DMS53 (cell line): ENCODE measurements at places on chromosomes 4 and X.

- DNase-seq: peak; percentile 14
Observed at GRCh38 chr4:131613824-131614216, 1535.3 kb upstream of the PCDH10 start.

DNA sequence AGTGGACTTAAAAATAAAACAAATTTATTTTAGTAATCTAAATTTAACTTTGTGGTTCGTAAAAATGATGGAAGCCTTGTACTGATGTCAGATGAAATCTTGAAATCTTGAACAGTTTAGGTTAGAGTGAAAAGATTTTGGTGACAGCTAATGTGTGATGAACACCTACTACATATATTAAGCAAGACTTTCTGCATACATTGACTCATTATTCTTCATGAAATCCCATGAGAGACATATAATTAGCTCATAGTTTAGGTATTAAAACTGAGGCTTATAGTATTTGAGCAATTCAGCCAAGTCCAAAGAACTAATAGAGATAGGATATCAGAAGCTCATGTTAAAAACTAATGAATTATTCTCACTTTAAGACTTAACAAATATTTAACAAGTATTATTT lies 66.9 kb upstream of the PCDH7 start:
- DNase-seq: no peak

- no peak for DNase-seq
Observed at GRCh38 chr4:107255114-107255513, 219.0 kb upstream of the DKK2 start.

GRCh38 chr4:3344104-3344503 lies 51.3 kb downstream of the RGS12 start:
- DNase-seq: no peak

DNA sequence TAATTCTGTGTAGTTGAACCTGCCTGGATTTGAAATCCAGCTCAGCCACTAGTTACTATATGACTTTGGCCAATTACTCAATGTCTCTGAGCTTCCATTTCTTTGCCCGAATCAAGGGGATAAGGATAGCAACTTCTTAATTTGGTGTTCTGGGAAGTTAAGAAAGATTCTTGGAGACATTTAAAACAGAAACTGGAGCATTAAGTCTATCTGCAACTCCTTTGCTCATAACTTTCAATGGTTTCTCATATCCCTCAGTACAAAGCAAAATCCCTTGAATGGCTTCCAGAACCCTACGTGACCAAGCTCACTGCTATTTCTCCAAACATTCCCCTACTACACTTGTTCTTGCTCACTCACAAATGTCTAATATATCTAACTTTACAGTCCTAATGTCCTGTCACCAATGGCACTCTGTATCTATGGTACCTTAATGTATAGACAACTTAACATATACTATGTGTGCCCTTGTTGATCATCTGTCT lies 849.1 kb upstream of the SLIT2 start:
- DNase-seq: no peak

GRCh38 chrX:7637066-7637465 lies 205.9 kb upstream of the VCX start:
- DNase-seq: no peak

GRCh38 chr4:38334791-38335190 lies 329.2 kb upstream of the KLF3 start:
- peak; percentile 71 for DNase-seq

- DNase-seq: no peak
Observed at GRCh38 chrX:109839694-109840567, 106.9 kb upstream of the ACSL4 start.

DNA sequence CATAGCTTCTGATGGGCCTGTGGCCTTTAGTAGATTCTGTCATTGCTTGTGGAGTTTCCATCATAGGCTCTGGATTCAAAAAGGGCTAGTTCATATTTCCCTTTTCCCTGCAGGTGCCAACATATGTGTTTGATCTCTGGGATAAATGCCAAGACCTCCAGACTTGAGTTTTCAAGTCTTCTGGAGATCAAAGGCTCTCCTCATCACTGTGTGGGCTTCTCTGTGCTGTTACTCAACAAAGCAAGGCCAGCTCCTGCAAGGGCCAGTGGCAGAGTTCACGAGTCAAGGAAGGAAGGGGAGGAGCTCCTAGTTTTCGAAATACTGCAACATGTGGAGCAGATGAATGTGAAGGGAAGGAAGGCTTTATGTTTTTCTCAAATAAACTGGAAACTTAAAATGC lies 62.7 kb upstream of the SCML1 start:
- DNase-seq: peak; percentile 45

GRCh38 chr4:82181789-82182188 lies 192.0 kb downstream of the HNRNPD start:
- no peak for DNase-seq

- peak; percentile 24 for DNase-seq
Observed at GRCh38 chr4:77045490-77045889, 30.3 kb downstream of the CCNI start.

- DNase-seq: no peak
Observed at GRCh38 chrX:14896273-14896672, 23.1 kb downstream of the MOSPD2 start.

- no peak for DNase-seq
Observed at GRCh38 chr4:168484626-168485025, 4.3 kb upstream of the DDX60L start.

GRCh38 chr4:160495356-160495755 lies 1392.5 kb downstream of the RAPGEF2 start:
- no peak for DNase-seq

DNA sequence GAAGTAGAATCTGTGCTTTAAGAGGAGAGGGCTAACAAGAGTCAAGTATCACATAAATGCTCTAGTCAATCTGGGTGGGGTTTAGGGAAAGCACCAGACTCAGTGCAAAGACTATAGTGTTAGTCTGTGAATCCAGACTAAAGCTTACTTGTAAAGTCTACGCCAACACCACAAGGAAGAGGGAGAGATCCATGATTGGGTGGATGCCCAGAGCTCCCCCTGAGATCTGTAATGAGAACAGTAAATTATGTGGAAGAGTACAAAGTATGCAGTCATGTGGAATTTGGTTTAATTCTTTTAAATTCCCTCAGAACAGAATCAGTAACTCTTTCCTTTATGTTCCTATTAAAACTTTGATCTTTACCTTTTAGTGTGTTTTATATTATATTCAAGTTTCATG lies 354.7 kb upstream of the SPANXN4 start:
- DNase-seq: no peak

- DNase-seq: no peak
Observed at GRCh38 chrX:103791228-103791627, 14.6 kb downstream of the PLP1 start.

DNA sequence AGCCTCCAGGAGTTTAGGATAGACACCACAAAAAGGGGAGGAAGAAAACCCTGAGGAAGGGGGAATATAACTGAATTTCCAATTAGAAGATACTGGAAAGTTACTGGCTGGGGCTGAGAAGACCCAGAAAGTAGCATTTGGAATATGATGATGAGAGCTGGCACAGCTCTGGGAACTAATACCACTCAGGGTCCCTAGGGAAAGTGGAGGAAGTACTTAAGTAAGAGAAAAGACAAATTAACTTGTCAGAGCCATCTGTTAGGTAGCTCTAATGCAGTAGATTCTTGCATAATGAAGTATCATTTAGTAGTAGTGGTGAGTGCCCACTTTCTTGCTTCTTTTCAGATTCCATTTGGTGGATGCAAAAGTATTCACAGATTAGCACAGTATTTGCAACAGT lies 90.8 kb upstream of the TSPAN5 start:
- DNase-seq: no peak

DNA sequence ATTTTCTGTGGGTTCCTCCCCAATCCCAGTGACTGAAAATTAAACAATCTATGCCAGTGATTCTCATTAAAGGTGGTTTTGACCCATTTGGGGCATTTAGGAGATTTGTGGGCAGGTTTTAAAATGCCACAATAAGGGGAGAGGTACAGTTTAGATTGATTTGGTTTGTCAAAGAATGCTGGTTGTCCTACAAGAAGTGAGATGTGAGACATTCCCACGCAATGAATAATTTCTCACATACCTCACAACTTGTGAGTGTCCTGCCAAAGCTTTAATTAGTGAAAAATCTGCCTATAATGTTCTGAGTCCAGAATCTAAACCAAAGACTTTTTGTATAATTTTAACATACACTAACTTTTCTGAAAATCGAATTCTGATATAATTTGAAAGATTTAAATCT lies 199.4 kb downstream of the MAPK10 start:
- no peak for DNase-seq

GRCh38 chr4:176792326-176793059 lies at the start of gene VEGFC:
TSS of gene VEGFC (minus strand) at chr4:176792922. CDS start at chr4:176792311, 611 bp downstream.
- peak; percentile 71 for DNase-seq

- DNase-seq: no peak
Observed at GRCh38 chrX:97155816-97156215, 272.1 kb downstream of the RPA4 start.

GRCh38 chr4:57926311-57926710 lies 816.1 kb upstream of the IGFBP7 start:
- peak; percentile 5 for DNase-seq

- DNase-seq: no peak
Observed at GRCh38 chr4:10237131-10237530, 120.5 kb upstream of the WDR1 start.

GRCh38 chr4:158999166-158999682 lies 103.7 kb upstream of the RAPGEF2 start:
- no peak for DNase-seq

DNA sequence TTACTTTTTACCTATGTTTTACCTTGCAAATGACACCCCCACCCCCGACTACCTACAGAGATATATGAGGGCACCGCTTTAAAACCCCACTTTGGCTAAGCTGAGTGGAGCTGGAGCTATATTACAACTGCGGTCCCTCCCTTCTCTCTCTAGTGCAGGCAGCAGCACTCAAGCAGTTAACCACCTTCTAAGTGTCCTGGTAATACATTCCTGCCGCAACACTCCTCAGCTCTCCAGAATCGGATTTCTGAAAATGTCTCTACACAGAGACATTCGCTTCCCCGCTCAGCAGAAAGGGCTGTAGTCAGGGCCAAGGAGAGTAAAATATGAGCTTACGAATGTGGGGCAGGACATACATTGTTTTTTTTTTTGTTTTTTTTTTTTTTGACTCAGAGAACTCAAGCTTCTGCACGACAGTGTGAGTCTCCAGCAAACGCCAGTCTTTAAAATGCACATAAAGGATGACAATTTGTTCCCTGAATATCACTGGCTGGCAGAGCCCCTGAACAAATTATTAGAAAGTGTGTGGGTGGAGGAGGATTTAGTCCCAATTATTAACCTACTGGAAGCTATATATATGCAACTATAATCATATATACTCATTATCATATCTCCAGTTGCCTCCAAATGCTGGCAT lies 287.0 kb upstream of the TET2 start:
- no peak for DNase-seq

- no peak for DNase-seq
Observed at GRCh38 chrX:139766545-139766983, 58.6 kb upstream of the MCF2 start.

DNA sequence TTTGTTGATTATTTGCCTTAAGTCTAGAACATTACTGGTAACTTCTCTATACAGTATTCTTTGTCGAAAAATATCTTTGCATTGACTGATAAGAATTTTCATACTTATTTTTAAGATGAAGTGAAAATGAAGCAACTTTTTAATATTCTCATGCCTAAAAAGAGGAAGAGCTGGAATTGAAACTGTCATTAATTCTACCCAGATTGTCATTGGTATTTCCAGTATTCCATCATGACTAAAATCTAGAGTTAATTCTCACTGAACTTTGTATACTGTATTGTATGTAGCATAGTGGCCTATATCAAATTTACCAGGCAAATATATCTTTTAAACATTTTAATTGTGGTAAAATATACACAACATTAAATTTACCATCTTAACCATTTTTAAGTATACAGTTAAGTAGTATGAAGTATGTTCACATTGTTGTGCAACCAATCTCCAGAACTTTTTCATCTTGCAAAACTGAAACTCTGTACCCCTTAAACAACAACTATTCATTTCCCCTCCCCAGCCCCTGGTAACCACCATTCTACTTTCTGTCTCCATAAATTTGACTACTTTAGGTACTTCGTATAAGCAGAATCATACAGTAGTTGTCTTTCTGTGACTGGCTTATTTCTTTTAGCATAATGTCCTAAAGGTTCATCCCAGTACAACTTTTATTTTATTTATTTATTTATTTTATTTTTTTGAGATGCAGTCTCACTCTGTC lies 24.3 kb upstream of the ZNF41 start:
- no peak for DNase-seq

GRCh38 chr4:110618581-110619462 lies 4.1 kb downstream of the PITX2 start:
- peak; percentile 6 for DNase-seq

GRCh38 chrX:30156880-30157560 lies 58.3 kb upstream of the MAGEB2 start:
- DNase-seq: no peak

GRCh38 chr4:44965435-44966095 lies 239.2 kb upstream of the GNPDA2 start:
- no peak for DNase-seq

GRCh38 chr4:86981789-86982188 lies 47.0 kb downstream of the AFF1 start:
- no peak for DNase-seq

- DNase-seq: no peak
Observed at GRCh38 chr4:66372706-66373105, 702.4 kb upstream of the EPHA5 start.

DNA sequence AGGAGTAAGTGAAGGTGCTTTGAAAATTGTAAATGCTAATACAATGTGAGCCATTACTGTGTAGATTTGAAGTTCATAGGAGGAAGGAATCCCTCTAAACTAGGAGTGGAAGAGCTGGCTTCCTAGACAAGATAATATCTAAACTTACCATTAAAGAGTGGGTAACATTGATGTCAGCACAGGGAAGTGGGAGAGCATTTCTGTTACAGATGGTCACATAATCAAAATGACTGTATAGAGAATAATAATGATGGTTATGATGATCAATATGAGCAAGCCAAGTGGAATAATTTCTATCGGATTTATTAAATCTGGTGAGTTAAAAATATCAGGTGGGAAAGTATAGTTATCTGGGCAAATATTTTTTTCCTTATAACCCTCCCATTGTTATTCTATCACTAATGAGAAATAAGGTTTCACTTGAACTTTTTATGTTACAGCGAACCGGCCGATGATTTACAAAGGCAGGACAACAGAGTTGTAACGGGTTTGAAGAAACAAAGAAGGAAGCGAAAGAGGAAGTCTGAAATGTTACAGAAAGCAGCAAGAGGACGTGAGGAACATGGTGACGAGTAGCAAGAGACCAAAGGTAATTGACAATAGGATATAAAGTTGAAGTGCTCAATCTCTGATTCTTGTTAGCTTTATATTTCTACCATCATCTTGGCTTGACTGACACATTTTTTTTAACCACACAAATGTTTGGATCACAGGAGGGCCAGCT lies 43.5 kb downstream of the FMR1NB start:
- DNase-seq: no peak
